Stimulated activated CD8-positive, alpha-beta memory T cell treated with anti-CD3 and anti-CD28 coated beads, Interleukin-4, amount 100 ng/mL, for 4 hours (primary cell): ENCODE measurements at places on chromosomes 13 and 19.

GRCh38 chr19:43966079-43966694, 15.2 kb downstream of the ZNF221 start:
- no peak for DNase-seq

DNA sequence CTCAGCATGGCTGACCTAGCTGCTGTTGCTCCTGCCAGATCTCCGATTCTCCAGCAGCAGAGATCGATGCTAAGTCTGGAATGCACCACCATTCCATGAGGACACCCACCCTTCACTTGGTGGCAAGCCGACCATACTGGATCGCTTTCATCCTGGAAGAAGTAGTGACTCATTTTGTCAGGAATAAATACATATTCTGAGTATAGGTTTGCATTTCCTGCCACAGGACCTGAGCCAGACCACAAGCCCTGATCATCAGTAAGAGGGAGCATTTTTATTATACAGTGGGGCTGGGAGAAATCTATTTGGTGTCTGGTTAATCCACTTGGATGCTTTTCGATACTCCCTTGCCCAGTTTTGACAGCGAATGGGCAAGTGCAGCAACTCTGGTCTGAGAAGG, 10.9 kb upstream of the KCTD15 start:
- DNase-seq: no peak

- no peak for DNase-seq
These were observed 530.6 kb upstream of the SPRY2 start for GRCh38 chr13:80871481-80871880.

DNA sequence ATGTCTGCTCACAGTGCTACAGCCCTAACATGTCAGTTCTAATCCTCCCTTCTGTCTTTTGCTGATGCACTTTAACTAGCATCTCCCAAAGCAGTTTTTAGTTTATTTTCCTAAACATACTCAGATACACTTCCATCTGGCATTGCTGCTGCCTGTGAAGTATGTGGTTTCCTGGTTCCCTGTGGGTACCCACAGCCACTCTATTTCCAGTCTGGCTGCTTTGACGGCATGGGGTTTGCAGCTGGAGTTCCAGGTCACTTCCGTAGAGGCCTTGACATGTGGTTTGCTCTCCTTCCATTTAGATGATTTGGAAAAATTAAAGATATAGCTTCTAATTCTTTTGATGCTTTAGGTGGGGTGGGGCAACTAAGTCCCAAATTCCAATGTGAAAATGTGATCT, 375.5 kb downstream of the PCDH20 start:
- DNase-seq: no peak

GRCh38 chr13:30735872-30736175, 481 bp downstream of the ALOX5AP start:
- no peak for DNase-seq

- DNase-seq: no peak
These were observed 8.5 kb downstream of the TBC1D4 start for GRCh38 chr13:75473468-75473867.
